Stimulated activated CD4-positive, alpha-beta T cell treated with anti-CD3 and anti-CD28 coated beads, TNF-alpha, amount 100 ng/mL, for 48 hours (primary cell): ENCODE measurements at places on chromosomes 1 and 21.

- no peak for DNase-seq
Measured at GRCh38 chr1:77471691-77472090, 189.9 kb downstream of the AK5 start.

DNA sequence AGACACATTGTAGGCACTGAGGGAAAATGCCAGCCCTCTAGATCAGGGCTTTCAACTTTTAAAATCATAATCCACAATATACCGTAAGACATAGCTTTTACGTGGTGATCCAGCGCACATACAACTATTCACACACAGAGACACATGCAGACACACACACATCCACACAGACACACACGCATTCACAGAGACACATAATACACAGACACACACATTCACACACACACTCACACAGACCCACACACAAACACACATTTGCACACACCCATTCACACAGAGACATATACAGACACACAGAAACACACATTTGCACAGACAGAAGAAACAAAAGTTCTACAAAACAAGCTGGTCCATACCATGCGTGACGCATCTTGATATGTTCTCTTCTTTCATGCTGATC, 244.5 kb downstream of the RHOU start:
- DNase-seq: no peak

- DNase-seq: no peak
Measured at GRCh38 chr1:112540226-112540794, 31.5 kb downstream of the WNT2B start.

DNA sequence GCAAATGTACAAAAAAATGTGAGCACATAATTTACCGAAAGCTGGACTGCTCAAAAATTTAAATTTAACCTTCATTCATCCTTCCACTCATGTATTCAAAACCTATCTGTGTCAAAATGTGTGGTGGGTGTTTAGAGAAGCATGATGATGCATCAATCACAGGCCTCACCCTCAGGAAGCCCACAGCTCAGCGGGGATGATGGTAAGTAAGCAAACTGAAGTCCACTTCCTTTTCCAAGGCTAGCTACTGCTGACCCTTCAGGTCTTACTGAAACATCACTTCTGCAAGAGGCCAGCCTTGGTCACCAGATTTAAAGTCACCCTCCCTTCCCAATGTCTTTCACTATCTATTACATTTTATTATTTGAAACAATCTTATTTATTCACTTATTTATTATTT, 254.5 kb downstream of the DNM3 start:
- DNase-seq: no peak

DNA sequence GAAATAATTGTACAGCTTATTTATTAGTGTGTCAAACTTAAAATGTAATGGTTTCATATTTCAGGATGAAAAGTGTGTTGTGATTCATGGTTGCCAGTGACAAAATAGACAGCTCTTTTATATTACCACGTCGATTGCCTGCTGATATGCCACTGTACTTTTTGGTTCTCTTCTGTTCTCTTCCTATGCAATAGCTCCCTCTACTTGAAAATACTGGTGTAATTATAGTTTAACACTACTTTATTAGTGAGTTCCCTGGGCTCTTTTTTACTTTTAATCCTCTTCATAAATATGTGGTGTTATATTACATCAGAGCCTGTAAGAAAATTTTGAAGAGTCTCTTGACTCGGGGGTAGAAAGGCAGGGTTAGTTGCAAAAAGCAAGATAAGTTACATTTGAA, 111.3 kb downstream of the PATJ start:
- no peak for DNase-seq

DNA sequence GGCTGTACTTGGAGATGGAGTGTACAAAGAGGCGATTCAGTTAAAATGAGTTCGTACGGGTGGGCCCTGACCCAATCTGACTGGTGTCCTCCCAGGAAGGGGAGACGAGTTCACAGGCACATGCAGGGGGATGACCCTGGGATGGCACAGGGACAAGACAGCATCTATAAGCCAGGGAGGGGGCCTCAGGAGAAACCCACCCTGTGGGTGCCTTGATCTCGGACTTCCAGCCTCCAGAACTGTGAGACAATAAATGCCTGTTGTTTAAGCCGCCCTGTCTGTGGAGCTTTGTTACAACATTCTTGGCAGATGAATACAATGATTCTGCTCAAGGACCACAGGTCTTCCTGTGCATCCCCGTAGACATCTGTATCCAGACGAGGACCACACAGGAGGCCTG, 14.6 kb upstream of the CLDN14 start:
- DNase-seq: no peak

- DNase-seq: no peak
Measured at GRCh38 chr1:202575918-202576653, 134.2 kb downstream of the SYT2 start.

DNA sequence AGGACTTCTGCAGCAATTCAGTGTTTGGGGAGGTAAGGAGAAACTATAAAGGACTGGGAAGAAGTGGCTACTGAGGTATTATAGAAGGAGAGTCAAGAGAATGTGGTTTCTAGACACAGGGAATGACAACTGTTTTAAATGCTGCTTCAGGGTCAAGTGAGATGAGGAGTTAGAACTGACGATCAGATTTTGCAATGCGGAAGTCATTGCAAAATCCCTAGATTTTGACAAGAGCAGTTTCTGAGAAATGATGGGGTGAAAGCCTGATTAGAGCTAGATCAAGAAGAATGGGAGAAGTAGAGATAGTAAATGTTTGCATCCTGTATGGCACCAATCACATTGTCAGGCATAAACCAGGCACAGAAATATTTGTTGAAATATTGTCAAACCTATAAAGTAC, 4.7 kb upstream of the TSNAX start:
- DNase-seq: no peak

DNA sequence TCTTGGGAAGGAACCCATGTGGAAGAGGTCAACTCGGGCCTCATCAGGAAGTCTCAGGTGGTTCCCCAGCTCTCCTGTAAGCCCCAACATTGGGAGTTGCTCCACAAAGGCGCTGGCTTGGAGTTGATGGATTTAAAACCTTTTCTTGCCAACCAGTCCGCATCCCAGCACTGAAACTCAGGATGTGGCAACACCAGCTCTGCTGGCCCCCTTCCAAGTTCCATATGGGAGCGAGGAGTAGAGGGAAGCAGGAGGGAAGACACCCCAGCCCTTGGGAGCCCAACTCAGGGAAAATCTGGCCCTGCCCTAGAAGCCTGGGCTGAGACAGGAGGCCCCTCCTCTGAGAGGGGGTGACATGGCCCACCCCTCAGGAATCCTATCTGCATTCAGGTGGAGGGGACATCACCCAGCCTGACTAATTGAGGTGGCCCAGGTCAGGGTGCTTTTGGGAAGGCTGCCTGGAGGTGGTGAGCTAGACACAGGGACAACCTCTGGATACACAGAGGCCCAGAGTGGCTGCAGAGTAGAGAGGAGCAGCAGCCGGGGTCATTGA, 33.1 kb upstream of the DMBX1 start:
- no peak for DNase-seq

- no peak for DNase-seq
Measured at GRCh38 chr1:175514387-175514953, 228.9 kb downstream of the TNR start.

DNA sequence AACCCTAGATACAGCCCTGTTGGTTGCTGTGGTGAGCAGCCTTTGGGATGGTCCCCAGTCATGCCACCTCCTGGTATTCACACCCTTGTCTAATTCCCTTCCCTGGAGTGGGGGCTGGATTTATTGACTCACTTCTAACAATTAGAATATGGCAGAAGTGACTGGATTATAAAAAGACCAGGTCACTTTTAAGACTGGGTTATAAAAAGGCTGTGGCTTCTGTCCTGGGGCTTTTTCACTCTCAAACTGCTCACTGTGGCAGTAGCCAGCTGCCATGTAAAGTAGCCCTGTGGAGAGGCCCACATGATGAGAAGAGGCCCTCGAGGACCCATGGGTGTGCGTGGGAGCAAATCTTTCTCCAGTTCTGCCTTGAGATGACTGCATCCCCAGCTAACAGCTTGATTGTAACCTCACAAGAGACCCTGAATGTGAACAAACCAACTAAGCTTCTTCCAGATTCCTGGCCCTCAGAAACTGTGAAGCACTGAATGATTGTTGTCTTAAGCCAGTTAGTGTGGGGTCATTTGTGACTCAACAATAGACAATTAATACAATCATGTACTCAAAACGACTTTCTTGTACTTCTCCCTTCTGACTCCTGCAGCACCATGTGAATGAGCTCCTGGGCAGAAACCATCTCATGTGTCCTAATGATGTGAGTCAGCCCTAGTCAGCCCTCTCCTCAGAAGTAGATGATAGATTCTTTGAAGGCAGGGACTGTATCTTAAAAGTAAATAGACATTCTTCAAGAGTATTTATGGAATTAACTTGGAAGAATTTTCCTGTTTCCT, 234.9 kb downstream of the TNR start:
- no peak for DNase-seq

DNA sequence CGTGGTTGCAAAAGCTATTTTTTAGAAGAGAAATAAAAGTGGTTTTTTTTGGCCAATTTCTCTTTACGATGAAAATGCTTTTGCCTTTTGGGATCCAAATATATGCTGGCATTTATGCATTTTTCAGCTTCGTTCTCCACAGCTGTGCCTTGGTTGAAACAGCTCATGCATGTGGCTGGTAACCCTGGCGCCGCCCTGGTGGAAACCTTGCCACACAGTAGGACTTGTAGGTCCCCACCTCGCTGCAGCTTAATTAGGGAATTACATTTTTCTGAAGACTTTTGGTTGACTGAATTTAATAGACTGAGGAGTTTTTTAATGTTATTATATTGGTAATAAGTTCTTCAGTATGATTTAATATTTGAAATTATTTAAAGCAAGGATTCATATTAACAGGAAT, 12.7 kb upstream of the PCP4 start:
- no peak for DNase-seq

DNA sequence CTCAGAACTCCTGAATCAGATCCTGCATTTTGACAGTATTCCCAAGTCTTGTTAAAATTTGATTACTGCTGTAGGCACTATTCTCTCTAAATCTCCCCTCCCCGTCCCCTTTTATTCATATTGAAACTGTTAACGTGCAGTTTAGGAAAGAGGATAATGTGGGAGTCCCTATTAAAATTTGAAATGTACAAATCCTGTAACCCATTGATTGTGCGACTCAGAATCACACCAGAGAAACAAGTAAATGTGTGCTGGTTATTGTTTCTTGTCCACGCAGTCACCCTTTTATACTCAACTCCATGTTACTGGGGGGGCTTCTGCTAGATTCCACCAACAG, 584 bp upstream of the LTN1 start:
- no peak for DNase-seq

GRCh38 chr21:46082963-46083790, 14.7 kb upstream of the COL6A2 start:
- DNase-seq: no peak

DNA sequence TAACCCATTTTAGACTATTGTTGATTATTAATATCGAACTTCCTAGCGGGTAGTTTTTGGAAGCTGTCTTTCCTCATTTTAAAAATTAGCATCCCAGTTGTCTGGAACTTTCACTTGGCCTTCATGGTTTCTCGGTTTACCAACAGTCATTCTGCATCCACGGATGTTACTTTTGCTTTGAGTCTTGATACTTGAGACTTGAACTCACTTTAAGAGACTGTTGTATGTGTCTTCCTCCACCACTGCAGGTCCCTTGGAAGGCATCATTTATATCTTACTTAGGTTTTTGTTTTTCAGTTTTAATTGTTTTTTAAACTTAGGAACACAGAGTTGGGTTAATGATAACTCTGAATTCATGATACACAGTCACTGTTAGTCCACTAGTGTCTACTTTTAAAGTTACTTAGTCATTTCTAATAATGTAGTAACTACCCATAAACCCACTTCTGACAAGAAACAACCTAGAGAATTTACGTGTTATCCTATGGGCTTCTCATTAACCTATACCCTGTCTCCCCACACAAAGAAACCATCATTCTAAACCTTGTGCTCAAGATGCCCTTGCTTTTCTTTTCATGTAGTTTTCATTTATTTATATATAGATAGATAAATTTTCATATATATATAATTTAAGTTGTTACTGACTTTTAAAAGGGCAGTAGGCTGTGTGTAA, 152.6 kb downstream of the ZP4 start:
- no peak for DNase-seq

DNA sequence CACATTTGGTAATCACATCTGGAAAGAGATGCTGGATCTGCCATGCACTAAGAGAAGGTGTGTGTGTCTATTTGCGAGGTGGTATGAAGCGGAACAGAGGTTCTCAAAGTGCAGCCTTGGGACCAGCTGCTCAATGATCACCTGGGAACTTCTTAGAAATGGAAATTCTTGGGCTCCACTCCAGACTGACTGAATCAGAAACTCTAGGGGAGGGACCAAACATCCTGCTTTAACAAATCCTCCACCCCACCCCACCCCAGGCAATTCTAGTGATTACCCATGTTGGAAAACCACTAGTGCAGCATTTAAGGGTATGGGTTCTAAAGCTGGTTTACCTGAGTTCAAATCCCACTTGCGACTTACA, 143.9 kb upstream of the JUN start:
- DNase-seq: no peak
